ENCODE measurements at places on chromosomes 6 and 20.

GRCh38 chr6:157670466-157671186, 152.4 kb upstream of the SNX9 start:
- DNase-seq: no peak

DNA sequence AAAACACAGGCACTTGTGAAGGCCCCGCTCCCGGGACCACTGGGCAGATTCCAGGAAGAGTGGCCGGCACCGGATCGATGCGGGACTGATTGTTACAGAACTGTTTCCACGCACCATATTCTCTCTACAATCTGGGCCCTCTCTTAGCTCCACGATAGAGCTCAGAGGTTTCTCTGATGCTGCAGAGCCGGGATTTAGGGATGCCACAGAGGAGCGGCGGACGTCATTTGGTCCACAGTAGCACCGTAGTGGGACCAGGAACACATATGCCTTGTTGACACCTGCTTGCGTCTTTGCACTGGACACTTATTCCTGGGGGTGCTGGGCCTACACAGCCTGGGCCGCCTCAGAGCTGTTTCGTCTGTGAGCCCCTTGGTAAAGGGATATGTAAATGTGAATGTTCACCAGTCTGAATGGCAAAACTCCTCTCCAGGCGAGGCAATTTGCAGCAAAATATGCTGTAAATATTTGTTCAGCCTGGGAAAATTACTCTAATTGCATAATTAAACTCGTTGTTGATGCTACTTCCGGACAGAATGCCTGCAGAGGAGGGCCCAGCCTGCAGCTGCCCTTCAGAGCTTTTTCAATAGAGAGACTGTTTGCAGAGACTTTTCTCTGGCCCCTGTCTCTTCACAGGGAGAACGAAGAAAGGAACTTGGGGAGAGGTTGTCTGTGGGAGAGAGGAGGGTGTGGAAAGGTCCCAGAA, 9.4 kb downstream of the PCK1 start:
- no peak for DNase-seq

DNA sequence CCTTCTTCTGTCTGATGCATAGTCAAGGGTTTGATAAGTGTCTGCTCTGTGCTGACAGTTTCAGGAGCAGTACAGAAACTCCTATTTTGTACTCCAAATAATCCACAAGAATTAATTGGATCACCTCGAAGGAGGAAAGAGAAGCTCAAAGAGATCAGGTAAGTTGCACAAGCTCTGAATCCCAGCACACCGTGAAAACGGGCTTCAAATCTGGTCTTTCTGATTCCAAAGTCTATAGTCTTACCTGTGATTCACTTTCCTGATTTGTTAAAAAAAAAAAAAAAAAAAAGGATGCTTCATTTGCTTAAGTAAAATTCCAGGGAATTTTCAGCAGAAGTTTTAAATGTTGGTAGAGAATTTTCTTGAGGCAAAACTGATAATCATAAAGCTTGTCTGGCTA, 155.8 kb upstream of the ESR1 start:
- DNase-seq: no peak

GRCh38 chr6:154404791-154405400, 48.3 kb upstream of the IPCEF1 start:
- DNase-seq: no peak

GRCh38 chr6:123398072-123398471, 238.7 kb downstream of the TRDN start:
- DNase-seq: no peak

DNA sequence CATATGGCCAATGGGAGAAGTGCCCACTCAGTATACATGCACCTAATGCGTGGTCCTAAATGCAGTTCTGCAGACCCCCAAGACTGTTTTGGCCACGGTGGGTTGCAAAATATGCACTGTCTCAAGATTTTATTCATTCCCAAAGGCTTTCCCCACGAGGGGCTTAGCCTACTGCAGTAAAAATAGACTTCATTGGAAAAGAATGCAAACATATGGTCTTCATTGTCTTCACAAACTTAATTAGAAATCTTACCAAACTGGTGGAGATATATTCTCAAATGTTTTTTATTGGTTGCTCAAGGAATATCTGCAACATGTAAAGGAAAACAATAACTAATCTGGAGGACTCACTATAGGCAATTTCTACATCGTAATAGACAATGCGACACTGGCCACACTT, 31.6 kb upstream of the PRL start:
- DNase-seq: no peak

- DNase-seq: no peak
Measured at GRCh38 chr20:39016506-39016905, 54.4 kb downstream of the DHX35 start.

- no peak for DNase-seq
Measured at GRCh38 chr20:23399568-23400241, 21.6 kb downstream of the NAPB start.

GRCh38 chr6:111918825-111919224, 45.6 kb upstream of the FYN start:
- peak; percentile 77 for DNase-seq

DNA sequence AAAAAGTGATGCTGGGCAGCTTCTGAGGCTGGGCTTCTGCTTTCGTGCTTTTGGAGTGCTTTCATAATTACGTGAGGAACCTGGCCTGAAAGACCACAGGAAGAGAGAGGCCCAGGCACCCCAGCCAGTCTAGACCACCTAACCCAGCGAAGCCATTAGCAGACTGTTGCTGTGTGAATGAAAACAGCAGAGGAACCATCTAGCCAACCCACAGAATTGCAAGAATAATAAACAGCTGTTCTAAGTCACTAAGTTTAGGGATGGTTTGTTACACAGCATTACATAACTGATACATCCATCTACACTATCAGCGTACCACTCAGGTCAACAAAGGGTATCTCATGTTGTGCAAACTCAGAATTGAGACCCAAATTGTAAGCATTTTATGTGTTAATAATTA, 34.5 kb downstream of the FGD2 start:
- no peak for DNase-seq

DNA sequence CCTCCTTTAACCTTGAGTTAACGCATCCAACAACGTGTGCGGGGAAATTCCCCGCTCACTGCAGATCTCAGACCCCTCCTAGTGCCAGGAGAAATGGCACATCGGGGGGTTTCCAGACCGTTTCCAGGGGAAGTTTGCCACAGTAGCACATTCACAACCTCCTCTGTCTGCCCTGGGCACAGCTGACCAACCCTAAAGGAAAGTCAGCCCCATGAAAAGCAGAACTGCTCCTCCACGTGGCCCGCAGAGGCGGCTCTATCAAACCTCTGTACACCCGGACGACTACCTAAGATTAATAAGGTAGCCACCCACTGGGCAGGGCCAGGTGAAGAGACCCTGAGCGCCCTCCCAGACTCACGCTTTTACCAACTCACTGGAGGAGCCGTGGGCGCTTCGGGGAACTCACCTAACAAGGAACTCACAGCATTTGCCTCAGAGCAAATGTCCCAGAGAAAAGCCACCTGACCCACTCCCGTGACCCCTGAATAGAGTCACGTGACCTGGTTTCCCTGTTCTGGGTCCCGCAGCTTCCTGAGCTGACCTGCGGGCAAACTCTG, 93.1 kb downstream of the PRND start:
- no peak for DNase-seq

DNA sequence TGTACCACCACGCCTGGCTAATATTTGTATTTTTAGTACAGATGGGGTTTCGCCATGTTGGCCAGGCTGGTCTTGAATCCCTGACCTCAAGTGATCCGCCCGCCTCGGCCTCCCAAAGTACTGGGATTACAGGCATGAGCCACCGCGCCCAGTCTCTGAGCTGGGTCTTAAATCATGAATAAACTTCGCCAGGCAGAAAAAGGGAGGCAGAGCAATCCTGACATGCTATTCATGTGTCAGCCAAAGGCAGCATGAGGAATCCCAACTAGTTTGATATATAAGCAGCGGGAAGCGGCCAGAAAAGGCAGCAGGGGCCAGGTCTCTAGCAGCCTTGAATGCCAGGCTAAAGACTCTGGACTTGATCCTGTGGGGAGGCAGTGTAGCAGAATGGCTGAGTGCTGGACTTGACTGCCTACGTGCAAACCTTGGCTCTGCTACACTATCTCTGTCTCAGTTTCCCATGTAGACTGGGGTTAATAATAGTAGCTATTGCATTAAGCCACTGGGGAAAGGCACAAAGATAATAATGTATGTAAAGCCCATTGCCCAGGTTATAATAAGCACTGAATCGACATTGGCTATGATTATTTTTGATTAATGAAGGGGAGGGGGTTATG, 1.8 kb downstream of the PROCR start:
- no peak for DNase-seq

DNA sequence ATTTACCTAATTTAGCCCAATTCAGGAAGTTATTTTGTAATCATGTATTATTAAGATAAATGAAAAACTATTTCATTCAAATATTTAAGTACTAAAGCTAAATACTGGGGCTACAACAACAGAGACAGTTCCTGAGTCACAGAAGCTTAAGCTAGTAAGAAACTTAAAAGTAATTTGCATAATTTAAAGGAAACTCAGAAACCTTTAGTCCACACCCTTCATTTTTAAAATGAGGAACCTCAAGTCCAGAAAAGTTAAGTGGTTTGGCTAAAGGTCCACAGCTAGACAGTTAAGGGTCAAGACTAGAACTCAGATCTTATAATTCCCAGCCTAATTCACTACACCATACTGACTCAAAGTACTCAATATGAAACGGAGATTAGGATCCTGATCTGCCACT, 7.2 kb downstream of the LMBRD1 start:
- no peak for DNase-seq

DNA sequence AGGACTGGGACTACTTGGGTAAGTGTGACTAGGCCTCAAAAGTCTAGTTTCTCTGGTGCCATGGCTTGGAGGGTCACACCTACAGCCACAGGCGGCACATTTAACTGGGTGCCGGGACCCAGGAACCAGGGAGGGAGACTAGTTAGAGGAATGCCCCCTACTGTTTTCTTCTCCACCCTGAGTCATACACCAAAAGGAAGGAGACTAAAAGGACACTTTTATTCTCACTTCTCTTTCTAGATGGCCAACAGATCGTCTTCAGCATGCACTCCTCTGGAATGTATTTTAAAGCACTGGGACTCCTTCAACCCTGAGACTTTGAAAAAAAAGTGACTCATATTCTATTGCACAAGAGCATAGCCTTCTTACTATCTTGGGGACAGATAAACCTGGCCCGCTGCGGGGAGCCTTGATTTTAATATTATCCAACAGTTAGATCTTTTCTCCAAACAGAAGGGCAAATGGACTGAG, 33.4 kb downstream of the PLN start:
- DNase-seq: no peak

- no peak for DNase-seq
Measured at GRCh38 chr6:135129136-135129856, 51.8 kb upstream of the MYB start.

- DNase-seq: no peak
Measured at GRCh38 chr6:63349401-63349800, 29.6 kb upstream of the LGSN start.

DNA sequence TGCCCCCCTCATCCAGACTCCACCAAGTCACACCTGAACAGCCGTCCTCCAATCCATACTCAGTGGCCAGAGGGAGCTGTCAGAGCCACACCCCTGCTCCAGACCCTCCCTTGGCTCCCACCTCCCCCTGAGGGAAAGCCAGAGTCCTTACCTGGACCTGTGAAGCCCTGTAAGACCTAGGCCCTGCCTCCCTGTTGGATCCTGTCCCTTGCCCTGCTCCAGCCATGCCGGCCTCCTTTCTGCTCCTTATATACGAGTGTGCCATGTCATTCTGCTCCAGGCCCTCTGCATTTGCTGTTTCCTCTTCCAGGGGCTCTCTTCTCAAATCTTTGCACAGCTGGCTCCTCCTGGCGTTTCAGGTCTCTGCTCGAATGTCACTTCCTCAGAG, 100.3 kb upstream of the MYL9 start:
- no peak for DNase-seq

DNA sequence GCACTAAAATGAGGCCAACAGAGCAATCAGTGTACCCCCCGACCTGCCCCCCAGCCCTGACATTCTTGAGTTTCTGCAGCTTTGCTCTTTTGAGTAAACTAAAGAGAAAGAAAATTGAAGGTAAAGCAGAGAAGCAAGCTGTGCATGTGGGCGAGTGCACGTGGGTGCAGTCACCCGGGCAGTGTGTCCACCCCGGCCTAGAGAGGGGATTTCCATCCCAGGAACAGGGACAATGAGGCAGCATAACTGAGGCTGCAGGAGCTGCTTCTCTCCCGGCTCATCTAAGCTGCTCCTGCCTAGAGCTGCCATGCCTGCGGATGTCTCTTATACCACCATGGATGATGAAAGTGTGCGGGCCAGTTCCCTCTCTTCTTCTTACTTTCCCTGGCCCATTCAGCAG, 16.8 kb downstream of the CASS4 start:
- no peak for DNase-seq

- DNase-seq: no peak
Measured at GRCh38 chr6:64122712-64123375, 487.2 kb downstream of the PHF3 start.

DNA sequence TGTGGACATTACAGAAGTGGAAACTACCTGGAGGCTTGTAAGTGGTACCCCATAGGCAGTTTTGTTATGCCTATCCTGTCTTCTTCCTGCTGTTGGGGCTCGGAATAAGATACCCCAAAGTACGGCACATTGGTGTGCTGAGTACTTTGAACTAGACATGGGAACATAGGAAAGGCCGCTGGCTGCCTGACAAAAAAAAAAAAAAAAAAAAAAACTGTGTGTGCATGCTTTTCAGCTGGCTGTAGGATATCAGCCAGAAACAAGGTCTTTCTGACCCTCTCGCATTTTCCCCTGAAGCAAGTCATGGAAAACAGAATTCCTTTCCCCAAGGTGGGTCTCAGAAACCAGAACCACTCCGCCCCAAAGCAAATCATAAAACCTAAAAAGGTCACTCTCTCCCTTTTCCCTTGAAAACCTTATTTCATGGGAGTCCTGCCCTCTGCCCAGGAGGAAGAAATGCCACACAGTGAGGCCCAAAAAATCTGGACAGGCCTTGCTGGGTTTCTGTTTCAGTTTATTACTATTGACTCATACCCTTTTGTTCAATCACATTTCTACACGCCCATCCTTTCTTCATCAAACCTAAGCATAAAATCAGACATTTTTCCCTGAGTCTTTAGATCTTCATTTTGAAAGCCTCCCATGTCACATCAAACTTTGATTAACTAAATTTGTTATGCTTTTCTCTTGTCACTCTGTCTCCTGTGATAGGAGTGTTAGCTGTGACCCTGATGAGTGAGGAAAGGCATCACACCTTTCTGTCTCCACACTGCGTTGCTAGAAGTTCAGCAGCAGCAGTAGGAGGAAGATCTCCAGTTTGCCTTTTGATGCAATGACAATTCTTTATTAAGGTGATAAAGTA, 17.2 kb downstream of the SLC2A12 start:
- DNase-seq: no peak

- DNase-seq: peak; percentile 40
Measured at GRCh38 chr20:18001131-18001921, 32.5 kb downstream of the MGME1 start.

- no peak for DNase-seq
Measured at GRCh38 chr6:3808199-3808598, 41.0 kb upstream of the FAM50B start.

GRCh38 chr6:157287247-157287850, 36.0 kb downstream of the TMEM242 start:
- DNase-seq: no peak

DNA sequence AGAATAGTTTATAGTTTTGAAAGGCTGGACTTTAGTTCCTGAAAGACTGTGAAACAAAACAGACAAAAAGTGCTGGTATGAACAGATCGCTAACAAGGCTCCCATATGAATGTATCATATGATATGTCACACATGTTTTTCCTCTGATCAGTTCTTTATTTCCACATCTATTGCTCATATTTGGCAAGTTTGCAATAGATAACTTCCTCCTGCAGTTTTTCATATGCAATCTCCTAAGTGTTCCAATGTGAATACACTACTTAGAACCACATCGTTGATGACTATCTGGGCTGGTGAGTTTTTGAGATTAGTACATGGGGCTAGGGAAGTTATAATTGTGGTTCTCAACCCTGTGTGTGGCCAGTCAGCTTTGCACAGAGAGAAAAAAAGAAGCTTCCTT, 23.1 kb downstream of the CRYBG1 start:
- DNase-seq: no peak
